ENCODE measurements at places on chromosomes 7 and 10.

DNA sequence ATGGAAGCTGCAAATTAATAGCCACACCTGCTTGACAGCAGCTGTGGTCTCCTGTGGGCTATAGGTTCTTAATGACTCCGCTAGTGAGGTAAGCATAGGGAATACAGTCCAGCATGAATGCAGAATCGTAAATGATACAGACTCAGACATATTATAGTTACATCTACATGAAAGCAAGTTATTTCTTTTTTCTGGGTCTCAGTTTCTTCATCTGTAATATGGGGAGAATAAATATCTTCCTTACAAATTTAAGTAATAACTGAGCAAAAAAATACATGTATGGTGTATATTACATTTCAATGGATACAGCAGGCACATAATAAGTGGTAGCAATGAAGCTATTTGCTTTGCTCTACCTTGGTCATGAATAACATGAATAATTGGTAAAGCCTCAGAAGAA is 245.9 kb upstream of the RHOBTB1 start:
- DNase-seq = no peak

GRCh38 chr7:155296788-155297516 is 726 bp upstream of the INSIG1 start:
- no peak for DNase-seq

DNA sequence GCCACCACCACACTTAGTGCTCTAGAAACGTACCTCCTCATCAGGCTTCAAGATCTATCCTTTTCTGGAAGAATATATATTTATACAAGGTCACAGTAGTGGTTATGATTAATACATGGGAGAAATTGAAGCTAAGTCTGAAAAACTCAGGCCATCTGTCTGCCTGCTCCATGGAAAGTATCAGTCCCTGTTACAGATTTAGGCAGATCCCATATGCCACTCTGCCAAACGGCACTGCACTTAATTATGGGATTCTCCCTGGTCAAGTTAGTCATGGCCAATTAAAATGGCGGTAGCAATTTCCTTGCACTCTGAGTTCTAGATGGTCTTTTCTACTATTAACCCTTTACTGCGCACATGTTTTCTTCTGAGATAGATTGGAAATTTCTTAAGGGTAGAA is 740.0 kb downstream of the SUGCT start:
- DNase-seq = no peak

DNA sequence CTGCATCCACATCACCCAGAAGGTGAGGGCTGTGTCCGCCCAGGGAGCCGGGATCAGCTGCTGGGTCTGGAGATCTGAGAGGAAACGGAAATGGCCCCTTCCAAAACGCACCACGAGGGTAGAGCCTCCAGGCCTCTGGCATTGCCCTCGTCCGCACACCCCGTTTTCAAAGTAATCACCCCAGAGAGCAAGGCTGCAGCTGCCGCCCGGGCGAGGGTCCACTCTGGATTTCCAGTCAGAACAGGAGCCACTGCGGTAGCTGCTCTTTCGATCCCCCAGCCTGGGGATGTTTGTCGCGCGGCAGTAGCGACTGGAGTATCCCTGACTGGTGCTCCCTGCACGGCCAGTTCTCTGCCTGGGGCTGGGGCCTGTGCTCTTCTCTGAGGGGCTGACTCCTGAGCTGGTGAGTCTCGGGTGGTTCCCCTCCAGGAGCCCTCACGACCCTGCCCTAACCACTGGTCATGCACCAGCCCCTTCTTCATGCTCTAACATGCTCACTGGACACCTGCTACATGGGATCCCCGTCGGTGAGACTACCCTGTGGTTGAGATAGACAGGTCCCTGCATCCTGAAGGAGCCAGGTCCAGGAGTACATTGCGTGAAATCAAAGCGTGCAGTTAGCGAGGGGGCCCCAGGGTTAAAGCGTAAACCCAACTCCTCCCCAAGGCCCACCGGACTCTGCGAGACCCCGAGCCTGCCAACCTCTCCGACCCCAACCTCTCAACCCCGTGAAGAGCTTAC is 99.2 kb downstream of the FOXL3 start:
- no peak for DNase-seq

DNA sequence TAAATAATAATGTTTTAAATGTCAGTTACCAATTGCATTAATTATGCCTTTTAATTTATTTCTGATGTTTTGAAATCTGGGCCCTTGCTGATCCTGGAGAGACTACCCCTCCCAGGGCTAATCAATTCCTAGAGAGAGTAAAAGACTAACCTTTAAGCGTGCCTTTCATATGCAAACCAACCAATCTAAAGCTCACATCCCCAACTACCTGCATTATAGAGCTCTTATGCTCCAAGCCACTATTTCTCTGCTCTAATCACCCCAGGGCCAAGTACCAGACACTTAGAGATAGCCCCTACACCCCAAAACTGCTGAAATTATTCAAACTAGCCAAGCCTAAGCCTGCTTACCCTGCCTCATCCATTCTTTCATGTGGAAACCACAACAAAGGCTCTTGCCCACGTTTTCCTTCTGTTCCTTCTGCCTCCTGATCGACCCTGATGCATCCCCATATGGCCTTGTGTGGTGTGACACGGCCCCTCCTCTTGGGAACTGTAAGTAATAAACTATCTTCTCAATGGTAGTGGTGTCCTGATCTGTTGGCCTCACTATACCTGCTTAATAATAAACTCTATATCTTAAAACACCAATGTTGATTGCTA is 97.7 kb downstream of the HIBADH start:
- DNase-seq = no peak

GRCh38 chr7:50069613-50070012 is 23.4 kb downstream of the ZPBP start:
- no peak for DNase-seq

GRCh38 chr10:17231788-17232187 is 3.7 kb downstream of the VIM start:
- DNase-seq = no peak

DNA sequence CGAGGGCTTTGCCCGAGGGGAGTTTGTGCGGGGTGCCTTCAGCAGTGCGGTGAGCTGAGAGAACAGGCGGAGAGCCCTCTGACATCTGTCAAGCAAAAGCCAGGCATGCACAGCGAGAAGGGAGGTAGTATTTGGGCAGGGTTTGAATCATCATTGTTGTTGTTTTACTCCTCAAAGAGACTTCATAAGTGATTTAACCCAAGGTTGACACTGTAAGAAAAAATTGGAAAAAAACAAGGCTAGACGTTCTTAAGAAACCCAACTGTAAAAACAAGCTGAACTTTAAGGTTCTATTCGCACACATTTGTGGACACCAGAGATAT is 1.3 kb downstream of the ADAM22 start:
- no peak for DNase-seq

DNA sequence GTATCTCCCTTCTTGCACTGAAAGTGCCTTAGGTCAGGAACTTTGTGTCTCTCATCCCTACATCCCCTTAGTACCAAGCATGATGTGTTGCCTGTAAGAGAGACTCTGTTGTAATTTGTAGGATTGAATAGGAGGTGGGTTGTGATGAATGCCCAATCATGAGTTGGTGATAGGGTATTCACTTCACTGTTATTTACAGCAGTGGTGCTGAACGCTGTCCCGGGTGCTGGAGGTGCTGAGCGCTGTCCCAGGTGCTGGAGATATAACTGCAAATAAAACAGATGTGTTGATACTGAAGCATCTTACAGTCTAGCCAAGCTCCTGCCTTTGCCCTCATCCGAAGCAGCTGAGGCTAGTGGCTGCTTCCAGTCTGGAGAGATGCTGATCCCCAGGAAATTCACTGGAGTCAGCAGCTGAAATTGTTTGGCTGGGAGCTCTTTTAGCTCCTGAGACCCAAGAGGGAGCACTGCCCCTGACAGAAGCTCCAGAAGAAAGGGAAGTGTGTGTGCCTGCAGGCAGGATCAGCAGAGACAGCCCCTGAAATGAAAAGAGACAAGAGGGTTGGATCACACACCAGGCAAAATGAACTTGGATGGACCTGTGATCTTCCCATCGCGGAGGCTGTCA is 183.4 kb downstream of the SORCS3 start:
- DNase-seq = no peak

- DNase-seq = no peak
These were observed 33.2 kb downstream of the GNAT3 start for GRCh38 chr7:80478683-80479082.

GRCh38 chr10:32073659-32074058 is 17.4 kb upstream of the KIF5B start:
- no peak for DNase-seq

GRCh38 chr10:116747325-116747724 is 5.0 kb upstream of the HSPA12A start:
- DNase-seq = no peak

DNA sequence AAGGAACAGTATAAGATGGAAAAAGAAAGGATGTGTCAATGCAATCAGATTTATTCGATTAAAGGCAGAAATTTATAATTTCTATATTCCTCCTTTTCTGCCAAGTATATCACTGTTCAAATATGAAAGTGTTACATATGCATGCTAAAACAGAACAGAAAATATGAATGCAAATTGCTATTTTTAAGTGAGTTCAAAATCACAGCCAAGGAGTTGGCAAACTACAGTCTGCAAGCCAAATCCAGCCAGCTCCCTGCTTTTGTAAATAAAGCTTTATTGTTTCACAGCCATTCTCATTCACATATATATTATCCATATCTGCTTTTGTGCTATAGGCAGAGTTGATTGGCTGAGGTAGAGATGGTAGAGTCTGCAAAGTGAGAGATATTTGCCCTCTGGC is 747.2 kb downstream of the ANKRD7 start:
- no peak for DNase-seq

- no peak for DNase-seq
These were observed 244.4 kb upstream of the SLC26A5 start for GRCh38 chr7:103690242-103690974.

DNA sequence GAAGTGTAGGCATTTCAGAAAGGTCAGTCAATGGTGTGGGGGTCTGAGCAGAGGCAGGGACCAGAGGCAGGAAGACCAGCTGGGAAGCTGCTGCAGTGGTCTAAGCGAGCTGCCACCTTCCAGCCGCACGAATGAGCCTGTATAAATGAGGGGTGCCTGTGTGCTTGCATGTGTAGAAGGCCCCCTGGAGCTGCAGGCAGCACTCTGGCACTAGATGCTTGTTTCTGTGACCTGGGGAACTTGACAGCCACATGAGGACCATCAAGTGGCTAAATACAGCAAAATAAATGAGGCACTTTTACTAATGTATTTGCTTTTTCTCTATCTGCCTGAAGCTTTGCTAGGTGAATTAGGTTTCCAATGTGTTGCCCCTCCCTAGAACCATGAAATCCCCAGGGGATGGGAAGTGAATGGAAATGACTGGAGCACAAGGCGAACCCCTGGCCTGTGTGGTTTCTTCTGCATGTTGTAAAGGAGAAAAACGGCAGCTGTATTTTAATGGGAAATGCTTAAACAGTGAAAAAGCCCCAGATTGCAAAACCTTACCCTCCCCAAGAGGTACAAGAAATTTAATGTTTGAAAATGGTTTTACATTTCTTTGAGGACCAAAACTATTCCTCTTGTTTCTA is 57.7 kb downstream of the PYROXD2 start:
- DNase-seq = no peak

All from D721Med (cell line).